ENCODE measurements at places on chromosomes 2 and 18. TPM values are rescaled to one million over a fixed set of nuclear protein-coding genes. Genes with fewer than 3 reads are reported as not detected.
A peak's percentile ranks its signal among the peaks of the same experiment; 100 is the strongest.

TCF7L1 gene
- 22.9 TPM for total RNA-seq

CTAGE1 gene
- not detected for total RNA-seq

EVA1A gene
- total RNA-seq: 1.2 TPM

REG1B gene
- total RNA-seq: 8.1 TPM

SPDYA gene
- total RNA-seq: 0.94 TPM

FECH gene
- total RNA-seq: 18.2 TPM

ZSCAN30 gene
- total RNA-seq: 13.8 TPM

ATP6V1C2 gene
- total RNA-seq: 0.60 TPM

GRCh38 chr2:201349601-201350000 lies 7.5 kb downstream of the FLACC1 start:
- DNase-seq: no peak
- no peak overlapping the region for H3K4me3 ChIP-seq
- peaks cover 2% of the 10 kb centered on the region for H3K4me1 ChIP-seq
- no peaks in the 10 kb centered on the region for H3K27me3 ChIP-seq
- no peaks in the 10 kb centered on the region for H3K36me3 ChIP-seq
- no peak overlapping the region for H3K27ac ChIP-seq

DNA sequence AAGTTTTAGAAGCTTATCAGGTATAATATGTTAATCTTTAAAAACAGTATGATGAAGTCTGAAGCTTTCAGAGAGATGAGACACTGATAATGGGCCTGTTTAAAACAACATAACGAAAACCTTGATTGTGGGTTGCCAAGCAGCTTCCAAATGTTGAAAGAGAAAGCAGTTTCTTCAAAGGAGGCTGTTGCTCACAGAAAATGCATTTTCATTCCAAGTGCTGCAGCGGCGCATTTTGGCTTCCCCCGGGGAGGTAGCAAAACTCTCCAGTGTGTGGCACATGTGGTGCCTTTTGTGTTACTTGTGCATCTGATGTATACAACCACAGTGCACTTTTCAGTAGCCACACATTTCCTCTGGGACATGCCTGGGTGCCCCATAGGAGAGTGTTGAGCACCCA lies 66.1 kb downstream of the TMEFF2 start:
- peak; percentile 9 for DNase-seq
- no peak overlapping the region for H3K4me3 ChIP-seq
- no peaks in the 10 kb centered on the region for H3K36me3 ChIP-seq
- no peaks in the 10 kb centered on the region for H3K27me3 ChIP-seq
- peaks cover 3% of the 10 kb centered on the region for H3K4me1 ChIP-seq
- no peak overlapping the region for H3K27ac ChIP-seq

DNA sequence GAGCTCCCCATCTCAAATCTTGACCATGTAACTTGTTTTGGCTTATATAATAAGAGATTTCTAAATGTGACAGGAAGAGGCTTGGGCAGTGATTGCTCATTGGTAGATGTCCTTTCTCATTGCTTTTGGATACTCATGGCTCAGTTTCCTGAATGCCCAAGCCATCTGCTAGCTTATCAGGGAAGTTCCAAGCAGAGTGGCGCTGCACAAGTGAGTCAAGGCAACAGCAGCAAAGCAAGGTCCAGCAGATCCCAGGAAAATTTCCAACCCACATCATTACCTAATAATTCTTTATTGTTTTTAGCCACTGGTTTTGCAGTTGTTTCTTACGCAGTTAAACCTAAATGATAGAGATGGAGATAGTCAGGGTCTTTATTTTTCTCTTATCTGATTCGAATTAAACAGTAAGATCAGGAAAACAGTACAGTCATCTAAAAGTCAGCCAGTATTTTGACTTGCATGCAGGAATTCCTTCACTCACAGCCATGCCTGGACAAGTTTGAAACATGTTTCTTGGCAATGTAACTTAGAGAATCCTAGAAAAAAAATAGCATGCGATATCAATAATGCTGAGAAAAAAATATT lies 349.7 kb upstream of the TMEFF2 start:
- DNase-seq: no peak
- H3K4me1 ChIP-seq: no peaks in the 10 kb centered on the region
- H3K27ac ChIP-seq: no peak overlapping the region
- H3K27me3 ChIP-seq: no peaks in the 10 kb centered on the region
- H3K4me3 ChIP-seq: no peak overlapping the region
- no peaks in the 10 kb centered on the region for H3K36me3 ChIP-seq

DNA sequence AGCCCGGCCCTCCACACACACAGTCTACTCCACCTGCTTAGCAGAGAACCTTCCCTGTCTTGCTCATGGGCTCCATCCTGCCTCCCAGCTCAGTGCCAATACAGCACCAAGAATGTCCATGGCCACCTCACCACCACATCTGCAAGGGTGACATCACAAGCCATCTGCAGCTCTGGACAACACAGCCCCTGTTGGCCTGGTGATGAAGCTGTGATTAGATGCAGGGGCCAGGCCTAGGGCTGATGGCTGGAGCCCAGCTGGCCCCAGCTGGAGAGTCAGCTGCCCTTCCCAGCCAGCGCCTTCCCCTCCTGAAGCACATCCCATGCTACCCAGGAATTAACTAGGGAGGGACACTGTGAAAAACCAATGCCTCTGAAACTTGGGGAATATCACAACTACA lies 91.1 kb downstream of the TTC32 start:
- H3K4me1 ChIP-seq: no peaks in the 10 kb centered on the region
- H3K36me3 ChIP-seq: no peaks in the 10 kb centered on the region
- no peak overlapping the region for H3K27ac ChIP-seq
- no peak overlapping the region for H3K4me3 ChIP-seq

GRCh38 chr2:169184074-169184473 lies 114.7 kb downstream of the DHRS9 start:
- H3K4me3 ChIP-seq: no peak overlapping the region
- H3K36me3 ChIP-seq: no peaks in the 10 kb centered on the region
- H3K27ac ChIP-seq: no peak overlapping the region

- H3K4me3 ChIP-seq: peak overlapping the region; percentile 95
- DNase-seq: no peak
- H3K4me1 ChIP-seq: peaks cover 7% of the 10 kb centered on the region
- no peak overlapping the region for H3K27ac ChIP-seq
- no peaks in the 10 kb centered on the region for H3K36me3 ChIP-seq
- H3K27me3 ChIP-seq: no peaks in the 10 kb centered on the region
Measured at GRCh38 chr2:173962031-173962430, 3.1 kb downstream of the SP3 start.

GRCh38 chr2:222526480-222527277 lies 102.3 kb downstream of the SGPP2 start:
- DNase-seq: no peak
- H3K27ac ChIP-seq: no peak overlapping the region
- H3K36me3 ChIP-seq: no peaks in the 10 kb centered on the region
- H3K4me1 ChIP-seq: no peaks in the 10 kb centered on the region
- H3K27me3 ChIP-seq: no peaks in the 10 kb centered on the region
